ENCODE measurements at places on chromosomes 7 and 10. TPM values are rescaled to one million over a fixed set of nuclear protein-coding genes. Genes with fewer than 3 reads are reported as not detected.

Gene SOSTDC1
- total RNA-seq, result not detected

Gene IFIT3
- total RNA-seq, result 4.1 TPM

Gene FAM25G
- not detected for total RNA-seq

Gene ITIH2
- 0.26 TPM for total RNA-seq

Gene KIAA1549
- total RNA-seq, result 4.0 TPM

Gene CYP26C1
- total RNA-seq, result not detected

Gene CALHM3
- 0.22 TPM for total RNA-seq

Gene SUGCT
- total RNA-seq, result 1.5 TPM

Gene AKR1C8
- 0.07 TPM for total RNA-seq

Gene TAS2R41
- total RNA-seq, result not detected

Gene NRAP
- total RNA-seq, result not detected

Gene PRR15
- 5.0 TPM for total RNA-seq

Gene CDNF
- total RNA-seq, result 0.86 TPM

Gene UTF1
- total RNA-seq, result not detected

Gene SLC26A3
- not detected for total RNA-seq

Gene GNAT3
- not detected for total RNA-seq

Gene OR2A7
- not detected for total RNA-seq

Gene ABCC2
- 114 TPM for total RNA-seq

Gene H2BK1
- not detected for total RNA-seq

Gene IRF5
- 15.9 TPM for total RNA-seq

Gene NSMCE4A
- total RNA-seq, result 54.7 TPM

Gene ELOVL3
- total RNA-seq, result 0.35 TPM

Gene FBXL13
- total RNA-seq, result 0.38 TPM

Gene SLC16A9
- total RNA-seq, result 0.07 TPM

Gene FAM241B
- total RNA-seq, result 13.3 TPM

Gene CPN1
- total RNA-seq, result 0.19 TPM

Gene FBXW4
- 23.8 TPM for total RNA-seq

Gene TWIST1
- total RNA-seq, result 2.8 TPM

Gene CCDC6
- total RNA-seq, result 51.5 TPM

Gene ZNF679
- not detected for total RNA-seq

Gene FEZF1
- total RNA-seq, result not detected

Gene PON1
- 0.79 TPM for total RNA-seq

Gene TMEM26
- total RNA-seq, result 0.04 TPM

Gene OR6V1
- total RNA-seq, result not detected

Gene PSD
- 0.29 TPM for total RNA-seq

Gene TMEM213
- total RNA-seq, result not detected

Gene PPP1R3C
- 20.7 TPM for total RNA-seq

Gene SFRP4
- 3.7 TPM for total RNA-seq

Gene MYOZ1
- total RNA-seq, result 0.05 TPM

Gene TRIL
- not detected for total RNA-seq

Gene KCNH2
- 5.7 TPM for total RNA-seq

Gene NPSR1
- not detected for total RNA-seq

Gene SLC18A3
- total RNA-seq, result not detected
